GM13977 (cell line): ENCODE measurements at places on chromosomes 5 and 9.

- DNase-seq: no peak
Observed at GRCh38 chr5:76229900-76230299, 146.7 kb downstream of the SV2C start.

DNA sequence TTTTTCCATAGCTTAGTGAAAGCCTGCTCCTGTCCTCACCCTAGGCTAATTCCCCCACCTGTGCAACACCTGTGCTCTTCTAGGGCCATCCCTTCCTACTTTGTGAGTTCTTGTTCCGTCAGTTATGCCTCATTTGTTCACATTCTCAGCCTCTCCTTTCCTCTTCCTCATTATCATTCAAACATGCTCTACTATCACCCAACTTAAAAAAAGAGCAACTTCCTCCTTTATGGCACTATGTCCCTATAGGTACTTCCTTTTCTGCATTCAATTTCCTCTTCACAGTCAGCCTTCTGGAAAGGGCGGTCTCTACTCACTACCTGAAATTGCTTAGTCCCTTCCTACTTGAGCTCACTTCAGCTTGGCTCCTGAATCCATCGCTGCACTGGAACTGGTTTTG is 111.8 kb upstream of the LHFPL2 start:
- no peak for DNase-seq

- no peak for DNase-seq
Observed at GRCh38 chr5:177334781-177335700, 16.4 kb downstream of the LMAN2 start.

GRCh38 chr5:141359790-141360426 is at the start of gene PCDHGB2:
PCDHGB2 (plus strand) TSS chr5:141359994; CDS start chr5:141360136, 142 bp downstream.
- peak; percentile 61 for DNase-seq

DNA sequence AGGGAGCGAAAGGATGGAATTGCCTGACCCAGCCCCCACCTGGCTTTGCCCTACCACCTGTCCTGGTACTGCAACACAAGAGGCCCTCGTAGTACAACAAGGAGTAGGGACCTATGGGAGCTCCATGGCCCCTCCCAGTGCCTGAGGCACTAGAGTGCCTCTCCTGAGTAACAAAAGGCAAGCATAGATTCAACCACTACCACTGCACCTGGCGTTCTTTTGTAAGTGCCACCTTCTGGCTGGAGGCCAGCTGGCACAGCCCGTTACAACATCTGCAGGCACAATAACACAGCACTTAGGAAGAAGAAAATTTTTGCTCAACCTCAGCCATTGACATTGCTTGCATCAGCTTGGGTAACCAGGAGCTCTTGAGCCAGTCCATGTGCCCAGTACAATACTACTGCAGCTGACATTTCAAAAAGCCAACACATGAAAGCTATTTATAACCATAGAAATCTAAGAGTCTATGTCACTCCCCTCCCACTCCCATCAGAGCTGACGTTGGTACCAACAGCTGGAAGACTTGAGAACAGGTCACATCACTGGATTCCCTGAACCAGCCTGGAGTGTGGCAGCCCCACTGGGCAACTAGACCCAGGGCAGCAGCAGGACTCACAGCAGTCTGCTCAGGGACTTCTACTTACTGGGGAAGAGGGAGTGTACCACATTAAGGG is 17.7 kb upstream of the FAM174A start:
- no peak for DNase-seq

DNA sequence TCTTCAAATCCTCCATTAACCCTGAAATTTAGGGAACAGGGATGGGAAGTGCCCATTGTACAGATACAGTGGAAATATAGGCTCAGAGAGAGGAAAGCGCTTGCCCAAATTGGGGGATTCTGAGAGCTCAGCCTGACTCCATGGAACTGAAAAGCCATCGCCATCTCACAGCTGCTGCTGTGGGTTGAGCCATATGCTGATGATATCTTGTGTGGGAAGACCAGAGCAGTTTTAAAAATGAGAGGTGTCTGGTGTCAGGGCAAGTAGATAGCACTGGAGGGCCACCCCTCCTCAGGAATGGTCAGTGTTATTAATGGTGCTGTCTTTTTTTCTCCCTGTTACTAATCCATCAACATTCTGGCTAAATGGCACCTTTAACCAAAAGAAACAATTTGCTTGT is 50.9 kb upstream of the C5orf58 start:
- DNase-seq: no peak

DNA sequence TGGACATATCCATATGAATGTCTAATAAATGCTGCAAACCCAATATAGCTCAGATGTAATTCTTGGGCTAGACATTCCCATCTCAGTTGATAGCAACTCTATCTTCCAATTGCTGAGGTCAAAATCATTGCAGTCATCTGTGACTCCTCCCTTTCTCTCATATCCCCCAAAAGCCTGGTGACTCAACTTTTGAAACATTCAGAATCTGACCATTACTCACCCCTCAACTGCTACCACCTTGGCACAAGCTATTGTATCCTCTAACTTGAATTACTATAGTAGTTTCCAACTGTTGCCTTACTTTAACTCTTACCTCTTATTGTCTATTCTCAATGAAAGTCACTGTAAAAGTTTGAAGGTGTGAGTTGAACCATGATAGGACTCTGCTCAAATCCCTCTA is 600.1 kb upstream of the RGMB start:
- no peak for DNase-seq

DNA sequence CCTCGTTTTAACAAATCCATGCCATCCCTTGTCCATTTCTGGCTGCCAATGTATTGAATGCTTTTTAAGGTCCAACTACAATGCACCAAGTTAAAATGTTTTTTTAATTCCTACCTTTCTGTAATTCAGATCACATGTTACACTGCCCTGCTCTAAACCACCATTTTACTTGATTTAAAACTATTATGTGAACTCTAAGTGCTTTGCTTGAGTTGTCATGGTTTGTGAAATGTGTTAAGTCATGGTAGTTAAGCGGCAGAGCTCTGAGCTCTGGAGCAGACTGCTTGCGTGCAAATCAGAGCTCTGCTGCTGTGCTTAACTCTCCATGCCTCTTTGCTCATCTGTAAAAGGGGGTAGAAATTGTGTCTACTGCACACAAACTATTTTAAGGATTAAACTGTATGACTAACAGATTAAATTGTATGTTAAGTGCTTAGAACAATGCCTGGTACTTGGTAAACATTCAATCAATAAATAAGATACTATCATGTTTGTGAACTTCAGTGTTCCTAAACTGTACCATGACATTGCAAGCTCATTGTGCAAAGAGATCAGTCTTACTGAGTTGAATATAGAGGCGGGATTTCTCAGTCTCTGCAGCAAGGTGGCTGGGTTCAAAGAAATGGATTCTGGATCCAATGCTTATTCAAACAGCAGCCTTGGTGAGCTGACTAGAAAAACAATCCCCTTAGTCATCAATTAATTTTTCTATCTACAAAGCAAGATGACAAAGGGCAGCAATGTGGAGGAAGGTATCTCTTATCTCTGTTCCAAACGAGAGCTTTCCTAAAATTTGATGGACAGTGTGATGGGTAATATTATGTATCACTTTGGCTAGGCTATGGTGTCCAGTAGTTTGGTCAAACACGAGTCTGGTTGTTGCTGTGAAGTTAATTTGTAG is 16.1 kb upstream of the CMBL start:
- DNase-seq: no peak

GRCh38 chr5:100840370-100840769 is 62.7 kb downstream of the ST8SIA4 start:
- peak; percentile 23 for DNase-seq

DNA sequence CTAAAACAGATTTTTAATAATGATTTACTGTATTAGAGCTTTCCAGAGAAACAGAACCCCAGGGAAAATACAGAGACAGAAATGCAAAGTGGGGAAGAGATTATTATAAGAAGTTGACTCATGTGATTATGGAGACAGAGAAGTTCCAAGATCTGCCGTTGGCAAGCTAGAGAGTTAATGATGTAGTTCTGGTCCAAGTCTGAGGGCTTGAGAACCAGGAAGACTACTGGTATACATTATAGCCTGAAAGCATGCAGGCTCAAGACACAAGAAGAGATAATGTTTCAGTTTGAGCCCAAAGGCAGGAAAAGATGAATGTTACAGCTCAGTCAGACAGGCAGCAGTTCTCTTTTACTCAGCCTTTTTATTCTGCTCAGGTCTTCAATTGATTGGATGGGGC is 98.8 kb upstream of the NFIL3 start:
- no peak for DNase-seq

DNA sequence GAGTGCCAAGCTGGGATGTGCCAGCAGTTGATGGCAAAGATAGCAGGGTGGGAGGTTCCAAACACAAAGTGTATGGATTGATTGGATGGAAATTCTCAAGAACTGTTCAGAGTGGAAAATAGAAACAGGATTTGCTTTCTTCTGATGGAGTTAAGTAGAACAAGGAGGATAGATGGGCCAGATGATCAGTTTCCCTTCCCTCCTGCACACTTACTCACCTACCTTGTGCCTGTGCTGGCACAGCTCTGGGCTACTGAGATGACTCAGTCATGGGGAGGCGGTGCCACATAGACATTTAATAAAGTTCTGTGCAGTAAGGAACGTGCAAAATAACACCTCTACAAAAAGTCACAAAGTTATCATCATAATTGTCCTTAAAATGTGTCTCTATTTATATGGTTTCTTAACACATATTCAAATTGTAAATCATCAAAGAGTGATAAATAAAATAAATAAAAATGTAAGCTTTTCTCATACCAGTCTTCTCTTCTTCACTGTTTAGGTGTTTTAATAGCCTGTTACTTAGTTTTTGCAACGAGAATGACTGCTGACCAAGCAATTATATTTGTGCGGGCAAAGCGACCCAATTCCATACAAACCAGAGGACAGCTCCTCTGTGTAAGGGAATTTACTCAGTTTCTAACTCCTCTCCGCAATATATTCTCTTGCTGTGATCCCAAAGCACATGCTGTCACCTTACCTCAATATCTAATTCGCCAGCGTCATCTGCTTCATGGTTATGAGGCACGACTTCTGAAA is 12.7 kb downstream of the PTPDC1 start:
- no peak for DNase-seq

DNA sequence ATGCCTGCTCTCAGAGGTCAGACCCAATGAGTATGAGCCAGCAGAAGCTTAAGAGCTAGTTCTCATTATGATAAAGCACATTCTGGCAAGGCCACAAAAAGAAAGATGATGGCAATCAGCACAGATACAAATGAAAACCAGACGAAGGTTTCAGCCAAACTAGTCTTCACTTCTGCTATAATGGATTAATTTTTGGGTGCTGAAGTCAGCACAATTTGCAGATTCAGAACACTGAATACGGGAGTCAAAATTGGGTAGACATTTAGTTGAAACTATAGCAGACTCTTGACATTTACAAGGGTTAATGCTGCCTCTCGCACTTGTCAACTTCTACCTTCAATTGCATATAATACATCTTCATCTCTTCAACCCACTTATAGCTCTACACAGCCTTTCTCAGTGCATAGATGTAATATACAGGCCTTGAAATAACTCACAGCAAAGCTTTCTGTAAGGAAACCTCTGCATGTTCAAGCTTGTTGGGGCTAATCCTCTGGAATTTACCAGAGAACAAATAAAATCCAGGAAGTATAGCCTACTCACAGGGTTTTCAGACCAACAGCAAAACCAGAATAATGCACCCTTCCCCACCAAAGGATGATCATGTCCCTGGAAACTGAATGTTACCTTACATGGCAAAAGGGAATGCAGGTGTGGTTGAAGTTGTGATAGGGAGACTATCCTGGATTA is 77.1 kb downstream of the BAAT start:
- no peak for DNase-seq

DNA sequence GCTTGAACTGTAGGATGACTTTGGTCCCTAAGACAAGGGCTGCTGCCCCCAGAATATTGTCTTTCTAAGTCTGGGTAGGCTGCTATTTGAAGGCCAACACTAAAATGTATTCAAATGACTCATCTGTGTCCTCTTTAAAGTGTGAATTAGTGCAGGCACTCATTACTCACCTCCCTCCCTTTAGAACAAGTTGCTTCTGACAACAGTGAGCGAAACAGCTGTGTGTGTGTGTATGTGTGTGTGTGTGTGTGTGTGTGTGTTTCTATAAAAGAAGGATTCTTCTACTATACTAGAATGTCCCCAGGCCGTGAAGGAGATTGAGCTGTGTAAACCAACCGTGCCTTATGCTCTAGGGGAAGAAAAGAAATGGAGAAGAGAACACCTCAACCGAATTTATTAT is 1337.2 kb downstream of the PTPRD start:
- no peak for DNase-seq

DNA sequence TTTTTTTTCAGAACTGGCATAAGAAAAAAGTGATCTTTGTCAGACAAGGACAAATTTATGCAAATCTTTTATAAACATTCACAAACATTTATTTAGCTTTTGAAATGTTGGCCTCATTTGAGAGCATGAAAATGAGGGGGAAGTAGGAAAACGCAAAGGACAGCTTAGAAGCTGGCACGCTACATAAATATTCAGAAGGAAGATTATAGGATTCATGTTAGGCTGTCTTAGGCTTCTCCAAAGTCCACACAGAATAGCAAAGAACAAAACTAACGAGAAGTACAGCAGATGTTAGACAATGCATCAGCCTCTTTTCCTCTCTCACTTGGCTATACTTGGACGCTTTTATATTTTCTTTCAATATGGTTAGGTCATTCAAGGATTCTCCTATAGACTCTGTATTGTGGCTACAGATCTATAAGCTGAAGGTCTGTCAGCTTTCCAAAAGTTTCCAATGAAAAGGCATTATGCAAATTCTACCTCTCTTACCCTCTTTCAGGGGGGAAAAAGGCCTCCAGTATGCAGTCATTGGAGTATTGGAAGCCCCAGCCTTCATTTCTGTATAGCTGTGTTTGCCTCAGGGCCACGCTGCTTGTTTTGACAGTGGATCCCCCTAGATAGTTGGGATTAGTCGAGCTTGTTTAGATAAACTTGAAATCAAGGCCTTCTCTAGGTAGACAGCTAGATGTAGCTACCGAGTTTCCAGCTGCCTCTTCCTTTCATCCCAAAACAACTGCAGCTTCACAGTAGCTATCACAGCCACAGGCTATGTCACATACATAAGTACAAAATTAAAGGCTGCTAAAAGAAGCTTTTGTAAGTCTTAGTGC is 153.0 kb downstream of the DENND1A start:
- DNase-seq: no peak

DNA sequence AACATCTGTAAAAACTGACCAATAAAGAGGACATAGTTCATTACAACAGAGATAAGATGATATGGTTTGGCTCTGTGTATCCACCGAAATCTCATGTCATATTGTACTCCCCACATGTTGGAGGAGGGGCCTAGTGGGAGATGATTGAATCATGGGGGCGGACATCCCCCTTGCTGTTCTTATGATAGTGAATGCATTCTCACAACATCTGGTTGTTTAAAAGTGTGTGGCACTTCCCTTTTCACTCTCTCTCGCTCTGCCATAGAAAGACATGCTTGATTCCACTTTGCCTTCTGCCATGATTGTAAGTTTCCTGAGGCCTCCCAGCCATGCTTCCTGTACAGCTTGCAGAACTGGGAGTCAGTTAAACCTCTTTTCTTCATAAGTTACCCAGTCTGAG is 292.8 kb downstream of the SLF1 start:
- DNase-seq: no peak
